ENCODE measurements at places on chromosomes 3 and 15.

- DNase-seq, result no peak
Observed at GRCh38 chr3:141782386-141782932, 19.3 kb downstream of the GRK7 start.

- no peak for DNase-seq
Observed at GRCh38 chr3:133880287-133880686, 15.4 kb downstream of the RAB6B start.

DNA sequence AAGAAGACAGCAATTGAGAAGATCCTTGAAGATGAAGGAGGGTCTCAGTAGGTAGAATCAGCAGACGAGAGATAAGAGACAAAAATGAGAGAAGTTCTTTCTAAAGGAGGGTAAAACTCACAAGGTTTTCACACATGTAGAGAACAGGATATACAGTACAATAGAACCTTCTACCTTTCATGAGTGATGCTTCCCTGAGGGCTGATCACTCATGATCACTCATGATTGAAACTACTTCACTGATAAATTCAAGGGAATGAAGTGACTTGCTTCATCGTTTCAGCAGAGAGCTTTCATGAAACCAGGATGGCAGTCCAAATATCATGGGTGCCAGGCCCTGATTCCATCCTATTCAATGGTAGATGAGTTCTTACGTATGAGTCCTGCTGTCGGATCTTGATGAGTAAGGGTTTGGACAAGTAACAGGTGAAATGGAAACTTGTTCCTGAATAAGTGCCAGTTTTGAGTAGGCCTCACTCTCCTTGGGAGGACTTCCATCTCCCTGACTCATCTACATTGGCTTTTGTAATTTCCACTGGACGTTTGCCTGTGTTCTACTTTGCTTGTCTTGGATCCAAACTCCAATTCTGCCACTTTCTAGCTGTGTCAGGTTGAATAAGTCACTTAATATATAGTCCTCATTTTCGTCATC, 9.6 kb upstream of the CLDN16 start:
- DNase-seq, result no peak

- no peak for DNase-seq
Observed at GRCh38 chr3:10516544-10517452, 11.4 kb upstream of the ATP2B2 start.

GRCh38 chr15:56798639-56799038, 65.3 kb upstream of the ZNF280D start:
- no peak for DNase-seq

- no peak for DNase-seq
Observed at GRCh38 chr3:73259856-73260255, 198.4 kb downstream of the EBLN2 start.

DNA sequence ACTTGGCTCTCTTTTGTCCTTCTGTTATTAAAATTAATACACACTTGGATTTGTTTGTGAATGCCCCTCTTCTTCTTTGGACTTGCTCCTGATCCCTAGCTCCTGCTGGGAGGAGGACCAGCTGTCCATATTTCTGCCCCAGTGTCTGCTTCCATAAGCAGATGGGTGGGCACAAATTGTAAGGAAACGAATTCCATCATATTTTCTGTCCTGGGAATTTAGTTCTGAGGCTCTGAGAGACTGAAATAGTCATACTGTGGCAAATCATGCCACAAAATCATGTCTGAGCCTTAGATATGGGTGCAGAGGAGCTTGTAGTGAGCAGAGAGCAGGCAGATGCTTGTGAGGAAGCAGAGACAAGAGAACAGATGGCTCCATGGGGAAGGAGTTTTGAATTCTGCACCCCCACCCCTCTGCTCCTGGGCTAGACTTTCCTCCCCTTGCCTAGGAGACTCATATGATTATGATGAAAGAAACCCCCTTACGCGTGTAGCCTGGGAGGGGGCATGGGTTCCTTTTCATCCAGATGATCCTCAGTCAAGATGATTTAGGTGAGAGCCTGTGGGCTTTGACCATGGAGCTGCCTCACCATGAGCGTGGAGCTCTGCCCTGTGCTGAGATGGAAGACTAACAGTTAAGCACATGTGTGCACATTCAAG, 50.6 kb downstream of the SV2B start:
- no peak for DNase-seq

DNA sequence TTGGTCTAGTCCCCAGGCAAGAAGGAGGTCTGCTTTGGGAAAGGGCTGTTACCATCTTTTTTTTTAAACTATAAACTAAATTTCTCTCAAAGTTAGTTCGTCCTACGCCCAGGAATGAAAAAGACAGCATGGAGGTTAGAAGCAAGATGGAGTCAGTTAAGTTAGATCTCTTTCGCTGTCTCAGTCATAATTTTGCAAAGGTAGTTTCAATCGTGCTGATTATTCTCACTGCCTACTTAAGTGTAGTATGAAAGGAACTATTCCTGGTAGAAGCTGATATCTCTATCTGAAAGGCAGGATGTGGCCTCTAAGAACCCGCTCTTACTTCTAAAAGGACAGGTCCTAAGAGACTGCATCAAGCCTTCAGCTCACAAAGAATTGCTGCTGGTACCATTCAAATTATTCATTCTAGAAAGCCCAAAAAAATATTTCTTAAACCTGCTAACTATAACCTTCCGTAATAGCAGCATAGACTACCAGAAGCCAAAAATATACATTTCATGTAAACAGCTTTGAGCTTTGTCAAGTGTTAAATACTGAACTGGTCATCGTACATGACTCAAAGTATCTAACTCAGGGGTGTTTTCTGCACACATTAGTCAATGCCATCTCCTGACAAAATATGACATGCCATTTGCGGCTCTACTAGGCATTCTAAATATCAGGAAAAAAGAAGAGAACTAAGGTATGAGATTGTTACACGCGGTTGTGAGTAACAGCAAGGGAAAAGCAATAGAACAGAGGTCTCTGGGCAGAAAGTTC, 96.0 kb upstream of the CCDC80 start:
- no peak for DNase-seq

DNA sequence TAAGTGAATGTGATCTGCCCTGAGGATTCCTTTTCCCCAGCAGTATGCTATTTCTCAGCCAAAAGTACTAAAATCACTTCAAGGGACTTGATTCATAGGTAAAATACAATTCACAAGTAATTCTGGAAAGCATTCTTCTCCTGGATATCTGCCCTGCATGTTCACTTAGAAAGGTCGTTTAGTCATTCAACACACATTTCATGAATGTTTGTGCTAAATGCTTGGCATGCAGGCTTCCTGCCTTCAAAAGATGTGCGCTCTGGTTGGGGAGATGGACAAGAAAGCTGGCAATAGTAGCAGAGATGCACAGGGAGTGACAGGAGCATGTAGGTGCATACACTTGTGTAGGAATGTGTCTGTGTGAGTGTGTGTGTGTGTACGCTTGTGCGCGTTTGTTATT, 360.7 kb downstream of the PTPRG start:
- no peak for DNase-seq

- no peak for DNase-seq
Observed at GRCh38 chr3:112858410-112859069, 11.9 kb upstream of the CD200R1L start.

DNA sequence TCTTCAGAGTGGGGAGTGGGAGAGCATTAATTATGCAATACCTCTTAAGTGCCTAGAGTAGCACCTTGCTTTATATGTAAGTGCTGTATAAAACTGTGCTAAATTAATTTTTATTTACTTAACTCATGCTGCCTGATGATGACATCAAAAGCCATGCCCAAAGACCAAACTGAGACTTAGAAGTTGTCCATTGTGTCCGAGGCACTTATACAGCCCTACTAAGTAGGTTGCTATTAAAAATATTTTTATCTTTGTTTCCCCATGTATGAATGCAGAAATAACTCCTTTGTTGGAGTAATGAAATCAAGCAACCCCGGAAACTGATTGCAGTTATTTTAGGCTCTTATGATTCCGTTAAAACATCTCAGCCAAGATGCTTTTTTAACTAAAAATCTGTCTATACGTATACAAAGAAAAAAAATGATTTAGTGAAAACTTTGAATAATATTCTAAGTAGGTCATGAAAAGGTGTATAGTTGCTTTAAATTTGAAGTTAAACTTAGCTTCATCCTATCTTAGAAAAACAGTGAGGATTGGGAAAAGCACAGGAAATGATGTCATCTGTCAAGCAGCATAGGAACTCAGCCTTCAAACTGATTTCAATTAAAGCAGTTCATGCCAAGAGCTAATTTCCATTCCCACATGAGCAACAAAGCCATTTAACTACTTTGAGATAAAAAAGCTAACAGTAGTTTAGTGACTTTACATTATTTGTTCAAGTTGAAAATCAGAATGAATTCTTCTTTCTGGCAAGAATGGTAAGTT, 43.0 kb downstream of the FBN1 start:
- DNase-seq, result no peak

- DNase-seq, result no peak
Observed at GRCh38 chr3:114615523-114616085, 321.8 kb downstream of the TIGIT start.

DNA sequence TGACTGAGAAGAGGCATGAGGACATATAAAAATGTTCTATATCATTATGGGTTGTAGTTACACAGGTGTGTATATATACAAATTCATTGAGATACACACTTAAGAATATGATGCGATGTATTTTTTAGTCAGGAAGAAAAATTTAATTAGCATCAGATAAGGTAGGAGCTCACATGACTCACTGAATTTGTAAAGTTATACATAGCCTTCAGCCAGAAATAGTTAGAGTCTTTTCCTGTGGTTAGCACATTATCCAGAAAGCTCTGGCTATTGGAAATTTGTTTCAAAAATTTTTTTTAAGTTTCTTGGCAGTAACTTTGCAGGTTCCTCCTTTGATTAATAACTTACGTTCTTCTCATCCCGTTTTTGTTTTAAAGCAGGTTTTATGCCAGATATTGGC, 88.6 kb downstream of the STT3B start:
- DNase-seq, result no peak

DNA sequence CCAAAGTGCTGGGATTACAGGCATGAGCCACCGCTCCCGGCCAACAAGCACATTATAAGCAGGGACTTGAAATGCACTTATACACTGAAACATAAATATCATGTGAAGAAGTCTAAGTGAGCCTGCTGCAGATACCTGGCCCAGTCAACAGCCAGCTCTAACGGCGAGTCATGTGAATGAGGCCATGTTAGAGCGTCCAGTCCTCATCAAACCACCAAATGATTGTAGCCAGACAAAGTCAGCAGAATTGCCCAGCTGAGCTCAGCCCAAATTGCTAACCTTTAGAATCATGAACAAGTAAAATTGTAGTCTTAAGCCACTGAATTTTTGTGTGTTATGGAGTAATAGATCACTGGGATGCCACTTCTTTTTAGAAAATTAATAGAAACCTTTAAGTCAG, 37.8 kb upstream of the UACA start:
- no peak for DNase-seq

DNA sequence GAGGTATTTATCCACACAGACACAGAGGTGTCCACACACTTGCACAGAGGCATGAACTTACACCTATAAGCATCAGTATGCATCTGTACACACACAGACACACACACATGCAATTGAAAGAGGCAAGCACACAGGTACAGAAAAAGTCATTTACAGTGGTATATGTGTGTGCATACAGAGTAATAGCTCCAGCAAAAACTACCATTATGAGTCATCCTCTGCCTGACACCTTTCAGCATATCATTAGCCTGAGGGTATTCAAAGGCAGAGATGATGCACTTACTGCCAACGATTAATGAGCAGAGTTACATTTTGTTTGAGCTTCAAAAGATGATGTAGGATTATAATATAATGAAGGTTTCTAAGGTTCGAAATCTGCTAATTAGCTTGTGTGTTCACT, 100.3 kb upstream of the TPRG1 start:
- DNase-seq, result no peak

- DNase-seq, result no peak
Observed at GRCh38 chr3:54358316-54358715, 236.0 kb downstream of the CACNA2D3 start.

DNA sequence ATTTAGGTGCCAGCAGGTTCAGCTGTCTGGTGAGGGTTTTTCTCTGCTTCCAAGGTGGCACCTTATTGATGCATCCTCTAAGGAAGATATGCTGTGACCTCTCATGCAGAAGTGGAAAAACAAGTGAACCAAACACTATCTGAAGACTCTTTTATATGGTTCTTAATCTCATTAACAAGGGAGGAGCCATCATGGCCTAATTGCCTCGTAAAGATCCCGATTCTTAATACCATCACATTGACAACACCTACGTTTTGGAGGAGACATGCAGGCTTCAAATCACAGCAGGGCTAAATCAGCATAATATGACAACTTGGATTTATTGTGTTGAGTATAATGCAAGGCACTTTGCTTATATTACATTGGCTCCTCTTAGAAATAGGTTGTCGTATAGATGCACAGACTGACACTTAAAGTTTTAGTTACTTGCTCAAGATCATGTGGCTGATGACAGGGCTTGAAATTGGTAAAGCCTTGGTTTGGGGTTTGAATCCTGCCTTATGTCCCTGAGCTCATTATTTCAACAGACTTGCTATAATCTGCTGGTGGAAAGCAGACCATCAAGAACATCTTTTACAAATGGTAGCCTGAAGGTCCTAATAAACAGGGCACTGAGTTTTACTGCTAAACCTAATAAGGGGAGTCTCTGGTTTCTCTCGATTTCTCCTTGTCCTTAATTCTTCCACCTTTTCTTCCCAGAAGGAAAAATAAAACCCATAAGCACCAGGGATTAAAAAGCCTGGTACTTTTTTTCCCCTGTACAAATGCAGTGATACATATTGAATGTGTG, 88.2 kb downstream of the PTPRG start:
- DNase-seq, result no peak

- no peak for DNase-seq
Observed at GRCh38 chr3:32712506-32713055, 27.6 kb downstream of the CNOT10 start.

- no peak for DNase-seq
Observed at GRCh38 chr15:45326741-45327140, 51.6 kb downstream of the GATM start.

- DNase-seq, result no peak
Observed at GRCh38 chr3:45868213-45868612, 18.1 kb upstream of the CCR9 start.

DNA sequence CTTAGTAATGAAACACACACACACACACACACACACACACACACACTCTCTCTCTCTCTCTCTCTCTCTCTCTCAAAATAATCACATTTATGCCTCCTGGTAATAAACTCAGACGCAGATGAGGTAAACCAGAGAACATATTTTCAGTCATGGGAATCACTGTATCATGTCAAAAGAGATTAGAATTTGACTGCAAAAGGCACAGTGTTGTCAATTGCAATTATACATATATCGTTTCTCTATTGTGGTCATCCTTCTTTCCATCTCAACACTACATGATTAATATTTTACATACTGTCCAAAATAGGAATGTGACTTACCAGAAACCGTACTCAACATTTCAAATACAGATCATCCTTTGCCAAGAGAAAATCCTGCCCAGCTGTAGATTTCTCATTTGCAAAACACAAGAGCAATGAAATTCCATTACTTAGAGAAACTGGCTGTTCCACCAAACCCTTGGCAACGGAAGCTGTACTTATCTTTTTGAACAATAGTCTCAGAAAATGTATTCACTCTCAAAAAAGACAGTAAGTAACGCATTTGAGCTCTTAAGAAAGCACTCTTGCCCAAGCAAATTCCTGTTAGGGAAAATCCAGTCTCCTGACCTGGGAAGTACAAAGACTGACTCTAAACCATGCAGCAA, 24.3 kb downstream of the PDZRN3 start:
- DNase-seq, result no peak

- no peak for DNase-seq
Observed at GRCh38 chr3:120416868-120417267, 33.9 kb downstream of the FSTL1 start.
